Common myeloid progenitor, CD34-positive (primary cell): ENCODE measurements at places on chromosomes 7 and 10.

GRCh38 chr10:113617086-113617485 lies 46.8 kb downstream of the NRAP start:
- H3K36me3 ChIP-seq, result no peaks in the 10 kb centered on the region
- no peak overlapping the region for H3K4me3 ChIP-seq
- no peak overlapping the region for H3K27ac ChIP-seq
- DNase-seq, result no peak
- peaks cover 12% of the 10 kb centered on the region for H3K27me3 ChIP-seq
- H3K4me1 ChIP-seq, result no peaks in the 10 kb centered on the region

DNA sequence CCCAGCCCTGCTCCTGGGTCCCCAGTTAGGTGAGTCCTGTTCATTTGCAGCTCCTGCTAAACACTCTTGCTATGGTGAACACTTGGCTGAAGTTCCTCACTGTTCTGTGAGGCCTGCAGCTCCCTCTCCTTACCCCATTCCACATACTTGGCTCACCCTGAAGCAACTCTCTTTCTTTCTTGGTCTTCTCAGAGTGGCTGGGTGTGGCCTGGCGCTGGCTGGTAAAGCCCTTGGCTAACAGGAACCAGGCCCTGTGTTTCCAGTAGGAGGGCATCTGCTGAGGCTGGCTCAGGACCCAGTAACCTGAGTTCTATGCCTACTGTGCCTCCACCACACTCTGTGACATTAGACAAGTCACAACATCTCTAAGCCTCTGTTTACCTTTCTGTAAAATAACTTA lies 53.1 kb upstream of the COL13A1 start:
- H3K27ac ChIP-seq, result no peak overlapping the region
- no peaks in the 10 kb centered on the region for H3K4me1 ChIP-seq

DNA sequence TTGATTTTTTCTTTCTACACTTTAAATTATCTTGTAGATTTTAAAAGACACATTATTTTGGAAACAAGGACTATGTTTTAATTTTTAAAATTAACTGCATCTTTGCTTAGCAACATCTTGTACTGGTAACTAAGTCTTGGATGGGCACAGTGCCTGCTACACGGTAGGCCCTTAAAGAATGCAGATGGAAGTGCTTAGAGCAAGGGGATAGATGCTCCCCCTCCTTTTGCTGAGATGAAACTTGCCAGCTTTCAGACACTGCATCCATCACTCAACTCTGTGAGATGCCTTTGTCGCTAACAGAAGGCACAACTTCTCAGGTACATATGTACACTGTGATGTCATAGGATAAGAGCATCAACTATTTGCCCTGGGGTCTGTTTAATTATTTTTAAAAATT lies 103.9 kb downstream of the LRRC18 start:
- H3K36me3 ChIP-seq, result peaks cover 92% of the 10 kb centered on the region
- no peak for DNase-seq

GRCh38 chr7:48497521-48497920 lies 326.3 kb downstream of the ABCA13 start:
- H3K36me3 ChIP-seq, result no peaks in the 10 kb centered on the region
- no peak for DNase-seq
- no peaks in the 10 kb centered on the region for H3K27me3 ChIP-seq
- no peaks in the 10 kb centered on the region for H3K4me1 ChIP-seq
- no peak overlapping the region for H3K27ac ChIP-seq

- no peaks in the 10 kb centered on the region for H3K27me3 ChIP-seq
- no peak for DNase-seq
- peaks cover 8% of the 10 kb centered on the region for H3K36me3 ChIP-seq
- no peak overlapping the region for H3K27ac ChIP-seq
Observed at GRCh38 chr7:732556-732955, 5.5 kb upstream of the PRKAR1B start.

DNA sequence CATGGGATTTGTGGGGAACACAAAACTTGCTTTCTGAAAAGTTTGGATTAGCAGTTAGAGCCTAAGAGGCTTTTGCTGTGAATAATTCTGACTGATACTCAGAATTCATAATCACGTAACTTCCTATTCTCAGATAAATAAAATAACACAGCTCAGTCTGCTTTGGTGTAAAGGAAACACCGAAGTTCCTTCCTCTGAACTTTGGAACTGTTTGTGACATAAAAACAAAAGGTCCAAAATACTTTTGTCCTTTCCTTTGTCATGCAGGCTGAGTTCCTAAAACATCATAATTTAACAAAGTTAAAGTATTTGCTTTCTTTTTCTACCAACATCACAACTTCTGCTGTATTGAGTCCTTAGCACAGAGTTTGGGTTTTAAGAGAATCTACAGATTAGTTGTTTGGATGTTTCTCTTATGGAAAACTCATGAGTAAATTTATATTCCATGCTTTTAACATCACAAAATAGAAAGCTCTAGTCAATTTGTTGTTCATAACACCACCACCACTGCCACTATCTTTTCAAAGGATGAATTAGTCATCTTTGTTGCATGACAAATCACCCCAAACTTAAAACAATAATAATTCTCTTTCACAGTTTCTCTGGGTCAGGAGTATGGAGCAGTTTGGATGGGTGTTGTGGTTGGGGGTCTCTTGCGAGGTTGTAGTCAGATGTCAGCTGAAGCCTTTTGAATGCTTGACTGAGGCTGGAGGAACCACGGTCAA lies 123.4 kb downstream of the REEP3 start:
- no peak overlapping the region for H3K27ac ChIP-seq
- H3K36me3 ChIP-seq, result no peaks in the 10 kb centered on the region
- no peak overlapping the region for H3K4me3 ChIP-seq
- DNase-seq, result peak; percentile 16
- H3K27me3 ChIP-seq, result no peaks in the 10 kb centered on the region

GRCh38 chr7:155416646-155417380 lies 41.1 kb upstream of the EN2 start:
- H3K27me3 ChIP-seq, result peaks cover 17% of the 10 kb centered on the region
- no peak overlapping the region for H3K27ac ChIP-seq
- H3K36me3 ChIP-seq, result no peaks in the 10 kb centered on the region
- H3K4me3 ChIP-seq, result no peak overlapping the region
- no peaks in the 10 kb centered on the region for H3K4me1 ChIP-seq
- DNase-seq, result no peak

DNA sequence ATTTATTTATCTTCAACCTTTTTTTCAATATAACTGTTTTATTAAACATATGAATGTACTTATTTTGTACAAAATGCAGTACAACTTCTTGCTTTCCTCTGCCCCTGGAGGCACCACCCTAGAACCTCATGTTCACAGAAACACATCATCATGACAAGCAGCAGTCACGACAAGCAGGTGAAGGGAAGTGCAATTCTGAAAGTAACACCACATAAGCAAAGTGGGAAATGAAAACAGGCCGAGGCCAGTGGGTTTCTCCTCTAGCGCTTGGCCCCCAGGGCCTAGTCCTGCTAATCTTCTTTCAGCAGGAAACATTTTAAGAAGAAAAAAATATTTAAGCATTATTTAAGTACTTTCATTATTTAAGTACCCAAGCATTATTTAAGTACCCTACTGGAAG lies 598.1 kb downstream of the SH2D4B start:
- no peaks in the 10 kb centered on the region for H3K36me3 ChIP-seq
- no peak overlapping the region for H3K4me3 ChIP-seq
- no peaks in the 10 kb centered on the region for H3K27me3 ChIP-seq
- no peak for DNase-seq

DNA sequence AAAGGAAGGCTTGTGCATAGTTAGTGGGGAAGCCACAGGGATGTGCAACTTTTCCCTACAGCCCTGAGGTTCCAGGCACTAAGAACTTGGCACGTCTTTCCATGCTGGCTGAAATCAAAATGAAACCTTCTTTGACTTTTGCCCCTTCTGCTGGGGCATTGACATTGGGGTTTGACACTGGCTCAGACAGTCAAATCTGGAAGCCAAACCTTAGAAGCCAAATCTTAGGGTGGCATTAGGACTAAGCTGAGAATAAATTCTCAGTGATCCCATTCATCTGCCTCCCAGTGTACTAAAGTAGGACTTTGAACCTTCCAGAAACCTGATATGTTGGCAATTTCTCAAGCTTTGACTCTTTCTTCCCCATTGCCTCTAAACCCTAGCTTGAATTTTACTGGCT lies 31.3 kb upstream of the INSYN2A start:
- H3K27me3 ChIP-seq, result no peaks in the 10 kb centered on the region
- no peak overlapping the region for H3K27ac ChIP-seq
- H3K4me3 ChIP-seq, result no peak overlapping the region
- DNase-seq, result no peak
- no peaks in the 10 kb centered on the region for H3K4me1 ChIP-seq
- H3K36me3 ChIP-seq, result no peaks in the 10 kb centered on the region

- H3K36me3 ChIP-seq, result peaks cover 10% of the 10 kb centered on the region
- no peaks in the 10 kb centered on the region for H3K4me1 ChIP-seq
- no peak for DNase-seq
- no peaks in the 10 kb centered on the region for H3K27me3 ChIP-seq
- no peak overlapping the region for H3K4me3 ChIP-seq
Observed at GRCh38 chr10:88913788-88914187, 33.7 kb downstream of the STAMBPL1 start.

GRCh38 chr7:143321734-143322133 lies 5.8 kb downstream of the CLCN1 start:
- H3K36me3 ChIP-seq, result no peaks in the 10 kb centered on the region
- DNase-seq, result no peak
- no peaks in the 10 kb centered on the region for H3K27me3 ChIP-seq
- H3K27ac ChIP-seq, result no peak overlapping the region

DNA sequence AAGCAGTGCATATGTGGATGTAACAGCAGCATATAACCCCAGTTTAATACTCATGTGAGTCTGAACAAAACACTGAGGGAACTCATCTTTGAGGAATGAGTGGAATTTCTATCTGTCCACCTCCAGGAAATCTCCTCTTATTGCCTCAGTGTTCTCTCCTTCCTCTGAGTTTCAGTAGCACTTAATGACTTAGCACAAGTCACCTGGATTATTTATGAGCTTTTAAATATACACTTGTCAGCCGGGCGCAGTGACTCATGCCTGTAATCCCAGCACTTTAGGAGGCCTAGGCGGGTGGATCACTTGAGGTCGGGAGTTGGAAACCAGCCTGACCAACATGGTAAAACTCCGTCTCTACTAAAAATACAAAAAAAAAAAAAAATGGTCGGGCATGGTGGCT lies 4.3 kb downstream of the LRRC20 start:
- peaks cover 6% of the 10 kb centered on the region for H3K27me3 ChIP-seq
- no peaks in the 10 kb centered on the region for H3K36me3 ChIP-seq
- no peak overlapping the region for H3K27ac ChIP-seq
- DNase-seq, result peak; percentile 21
- H3K4me1 ChIP-seq, result peaks cover 16% of the 10 kb centered on the region

DNA sequence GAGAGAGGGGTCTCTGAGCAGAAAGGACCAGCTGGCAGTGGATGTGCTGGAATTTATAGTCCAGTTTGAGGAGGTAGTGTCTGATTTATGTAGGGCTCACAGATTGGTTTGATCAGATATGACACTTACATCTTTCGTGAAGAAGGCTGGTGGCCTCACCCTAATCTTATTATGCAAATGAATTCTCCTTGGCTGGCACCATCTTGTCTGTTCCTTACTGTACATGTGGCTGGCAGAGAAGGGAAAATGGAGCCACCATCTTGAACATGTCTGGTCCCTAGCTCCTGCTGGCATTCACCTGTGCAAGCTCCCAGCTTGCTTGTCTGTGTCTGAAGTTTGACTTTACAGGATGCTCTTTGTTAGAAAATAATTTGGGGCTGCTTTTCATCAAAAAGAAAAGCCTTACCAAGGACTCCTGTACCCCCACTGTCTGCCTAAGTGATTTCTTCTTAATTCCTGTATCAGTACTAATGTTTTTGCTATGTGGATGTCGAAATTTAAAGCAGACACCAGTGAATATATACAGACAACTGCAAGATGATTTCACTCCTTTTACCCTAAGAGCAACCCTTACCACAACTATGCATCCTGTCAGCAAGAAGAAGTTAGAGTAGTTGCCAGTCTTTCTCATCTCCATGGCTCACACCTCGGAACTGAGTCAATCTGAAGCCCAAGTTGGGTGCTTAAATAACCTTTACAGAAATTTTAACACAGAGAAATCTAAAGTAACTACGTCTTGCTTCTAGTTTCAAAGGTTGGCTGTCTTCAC lies 322.0 kb upstream of the SEMA3D start:
- no peak overlapping the region for H3K27ac ChIP-seq
- no peaks in the 10 kb centered on the region for H3K27me3 ChIP-seq
- no peak for DNase-seq

DNA sequence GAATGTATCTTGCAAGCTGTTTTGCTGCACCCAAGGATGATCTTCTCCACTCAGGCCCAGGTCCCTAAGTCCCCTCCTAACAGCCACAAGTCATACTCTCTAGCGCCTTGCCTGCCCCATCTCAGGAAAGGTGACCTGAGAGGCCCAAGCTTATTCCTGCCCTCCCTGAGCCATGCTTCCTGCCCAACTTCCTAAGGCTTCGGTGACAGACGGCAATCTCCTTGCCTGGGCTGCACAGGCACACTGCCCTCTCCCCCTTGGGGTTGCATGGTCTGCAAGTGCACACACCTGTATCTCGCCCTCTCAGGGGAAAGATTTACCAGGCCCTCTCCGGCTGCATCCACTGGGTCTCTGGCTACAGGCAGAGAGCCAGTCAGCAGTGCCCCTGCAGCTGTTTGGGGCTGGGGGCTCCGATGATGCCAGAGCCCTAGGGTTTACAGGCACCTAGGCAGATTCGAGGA lies 771 bp upstream of the ADIRF start:
- H3K27me3 ChIP-seq, result peaks cover 38% of the 10 kb centered on the region
- no peak overlapping the region for H3K27ac ChIP-seq
- no peaks in the 10 kb centered on the region for H3K36me3 ChIP-seq

DNA sequence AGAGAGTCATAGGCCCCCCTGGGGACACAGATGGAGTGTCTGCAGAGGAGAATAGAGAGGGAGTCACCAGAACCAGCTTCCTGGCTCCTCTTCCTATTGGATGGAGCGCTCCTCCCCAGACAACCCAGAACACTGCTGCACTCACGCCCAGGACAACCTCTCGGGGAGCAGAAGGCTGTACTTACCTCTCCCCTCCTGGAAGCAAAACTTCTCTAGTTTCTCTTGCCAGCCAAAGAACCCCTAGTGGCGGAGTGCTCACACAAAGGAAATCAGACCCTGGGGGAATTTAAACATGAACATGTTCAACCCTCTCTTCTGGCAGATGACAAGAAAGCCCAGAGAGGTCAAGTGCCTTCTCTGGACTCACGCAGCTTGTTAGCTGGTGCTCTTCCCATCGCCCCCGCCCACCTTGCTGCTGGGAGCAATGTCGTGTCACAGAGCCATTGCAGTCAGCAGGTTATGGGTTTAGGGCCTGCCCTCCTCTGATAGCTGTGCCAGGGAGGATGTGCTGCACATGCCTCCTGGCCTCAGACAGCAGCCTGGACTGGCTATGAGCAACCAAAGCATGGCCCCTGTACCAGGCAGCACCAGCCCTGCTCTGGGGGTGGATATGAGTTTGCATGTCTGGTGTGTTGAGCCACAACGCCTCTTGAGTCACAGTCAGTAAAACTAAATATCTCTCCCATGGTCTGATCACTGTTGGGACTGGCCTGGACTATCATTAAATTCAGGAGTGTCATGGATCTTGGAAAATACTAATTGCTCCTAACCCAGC lies 84.4 kb downstream of the SLIT1 start:
- no peak overlapping the region for H3K4me3 ChIP-seq
- no peaks in the 10 kb centered on the region for H3K4me1 ChIP-seq
- no peak overlapping the region for H3K27ac ChIP-seq
- no peaks in the 10 kb centered on the region for H3K36me3 ChIP-seq
- peaks cover 28% of the 10 kb centered on the region for H3K27me3 ChIP-seq
